ENCODE measurements at places on chromosomes 3 and 15.

- no peak for DNase-seq
Measured at GRCh38 chr3:70149714-70150400, 150.3 kb downstream of the SAMMSON start.

GRCh38 chr3:21345382-21345976 is 405.5 kb downstream of the ZNF385D start:
- no peak for DNase-seq

DNA sequence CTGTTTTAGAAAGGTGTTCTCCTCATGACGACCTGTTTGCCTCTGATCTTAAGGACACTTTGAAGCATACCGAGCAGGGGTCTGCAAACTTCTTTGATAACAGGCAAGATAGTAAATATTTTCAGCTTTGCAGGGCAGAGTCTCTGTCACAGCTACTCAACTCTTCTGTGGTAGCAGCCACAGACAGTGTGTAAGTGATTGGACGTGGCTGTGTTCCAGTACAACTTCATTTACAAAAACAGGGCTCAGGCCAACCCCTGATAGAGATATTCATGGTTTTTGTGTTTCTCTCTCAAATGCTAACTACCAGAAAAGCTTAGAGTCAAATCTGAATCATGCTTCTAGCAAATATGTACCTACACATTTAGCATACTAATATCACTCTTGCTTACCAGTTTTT is 51.5 kb downstream of the TGFBR2 start:
- DNase-seq: no peak

- no peak for DNase-seq
Measured at GRCh38 chr3:31932990-31933389, 48.1 kb downstream of the OSBPL10 start.

- DNase-seq: no peak
Measured at GRCh38 chr15:76327191-76328105, 9.1 kb upstream of the ISL2 start.

DNA sequence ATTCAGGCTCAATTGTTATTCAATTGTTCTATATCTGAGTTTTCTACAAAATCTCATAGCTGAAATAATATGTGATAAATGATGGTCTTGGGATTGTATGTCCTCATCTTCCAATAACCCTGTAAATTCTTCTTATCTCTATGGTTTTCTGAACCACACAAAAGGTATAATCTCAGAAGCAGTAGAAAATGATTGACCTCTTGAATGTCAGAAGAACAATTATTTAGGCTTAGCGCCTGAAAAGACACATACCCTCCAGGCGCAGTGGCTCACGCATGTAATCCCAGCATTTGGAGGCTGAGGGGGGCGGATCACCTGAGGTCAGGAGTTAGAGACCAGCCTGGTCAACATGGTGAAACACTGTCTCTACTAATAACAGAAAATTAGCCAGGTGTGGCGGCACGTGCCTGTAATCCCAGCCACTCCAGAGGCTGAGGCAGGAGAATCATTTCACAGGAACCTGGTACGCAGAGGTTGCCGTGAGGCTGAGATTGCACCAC is 288.0 kb upstream of the TBC1D5 start:
- no peak for DNase-seq

DNA sequence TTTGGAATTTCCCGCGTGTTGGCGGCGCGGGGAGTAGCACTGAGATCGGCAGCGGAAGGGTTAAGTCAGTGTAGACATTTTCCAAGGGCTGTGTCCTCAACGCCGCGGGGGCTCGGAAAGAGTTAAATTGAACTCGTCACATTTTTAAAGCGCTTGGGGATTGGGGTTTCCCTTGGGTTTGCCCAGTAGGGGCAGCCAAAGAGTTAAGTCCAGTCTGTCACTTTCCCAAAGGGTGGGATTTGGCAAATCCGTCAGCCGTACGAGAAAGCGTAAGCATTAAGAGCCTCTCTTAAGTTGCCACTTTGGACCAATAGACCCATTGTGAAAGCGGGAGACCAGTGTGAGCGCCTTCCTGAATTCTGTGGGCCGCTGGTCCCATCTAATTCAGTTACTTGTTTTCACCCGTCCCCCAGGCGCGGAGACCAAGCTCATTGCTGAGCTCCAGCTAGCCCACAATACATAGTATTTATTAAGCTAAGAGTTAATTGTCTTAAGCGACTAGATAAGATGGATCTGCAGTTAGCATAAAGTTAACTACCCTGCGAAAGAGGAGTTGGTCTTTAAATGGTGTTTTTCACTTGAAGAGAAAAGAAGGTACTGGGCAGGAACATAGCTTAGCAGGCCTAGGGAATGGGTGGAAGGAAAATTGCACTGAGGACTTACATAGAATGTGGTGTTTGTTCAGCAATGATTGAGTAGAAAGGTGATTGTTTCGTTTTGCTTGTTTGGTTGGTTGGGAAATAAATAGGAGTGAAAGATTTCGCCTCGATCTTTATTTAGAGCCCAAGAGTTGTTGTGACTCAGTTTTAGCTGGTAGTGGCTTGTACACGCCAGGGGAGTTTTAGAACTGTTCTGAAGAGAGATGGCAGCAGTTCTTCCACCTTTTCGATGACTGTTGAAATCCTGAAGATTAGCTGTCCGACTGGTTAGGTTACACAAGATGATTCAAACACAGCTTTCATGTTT is 932 bp downstream of the ARL8B start:
- DNase-seq: peak; percentile 13

GRCh38 chr15:65077981-65078352 is 1.4 kb downstream of the KBTBD13 start:
- DNase-seq: peak; percentile 33

GRCh38 chr3:154034797-154035330 is 86.3 kb upstream of the ARHGEF26 start:
- DNase-seq: no peak

DNA sequence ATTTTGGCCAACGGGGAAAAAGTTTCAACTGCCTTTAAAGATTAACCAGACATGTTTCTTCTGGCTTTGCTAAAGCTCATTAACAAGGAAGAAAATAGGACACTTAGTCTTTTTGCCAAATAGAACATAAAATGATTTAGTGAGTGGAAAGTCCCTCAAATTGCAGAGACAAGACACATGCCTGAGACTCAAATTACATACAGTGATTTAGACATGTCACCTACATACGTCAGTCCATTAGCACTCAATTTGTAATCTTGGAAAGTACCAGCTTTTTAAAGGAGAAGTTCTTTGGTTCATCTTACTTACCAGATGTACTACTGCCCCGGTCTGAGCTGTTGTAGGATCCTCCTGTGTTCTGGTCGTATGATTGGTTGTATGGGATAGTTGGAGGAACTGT is 1134.2 kb downstream of the ROBO1 start:
- DNase-seq: no peak

DNA sequence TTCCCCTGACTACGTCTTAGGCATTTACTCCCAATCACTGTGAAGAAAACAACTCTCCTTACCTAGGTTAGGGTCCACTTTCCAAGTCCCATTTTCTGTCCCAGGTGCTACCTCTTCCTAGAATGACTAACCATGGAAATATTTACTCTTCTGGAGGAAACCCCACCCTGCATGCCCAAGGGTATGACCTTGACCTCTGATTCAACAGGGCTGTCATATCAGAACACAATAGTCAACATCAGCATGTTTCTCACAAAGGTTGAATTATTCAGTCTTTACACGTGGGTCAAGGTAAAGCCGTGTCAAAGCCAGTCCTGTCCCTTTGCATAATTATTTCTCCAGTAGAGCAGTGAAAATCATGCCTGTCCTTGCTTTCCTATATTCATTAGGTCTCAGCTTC is 4.3 kb upstream of the FRMD5 start:
- no peak for DNase-seq

DNA sequence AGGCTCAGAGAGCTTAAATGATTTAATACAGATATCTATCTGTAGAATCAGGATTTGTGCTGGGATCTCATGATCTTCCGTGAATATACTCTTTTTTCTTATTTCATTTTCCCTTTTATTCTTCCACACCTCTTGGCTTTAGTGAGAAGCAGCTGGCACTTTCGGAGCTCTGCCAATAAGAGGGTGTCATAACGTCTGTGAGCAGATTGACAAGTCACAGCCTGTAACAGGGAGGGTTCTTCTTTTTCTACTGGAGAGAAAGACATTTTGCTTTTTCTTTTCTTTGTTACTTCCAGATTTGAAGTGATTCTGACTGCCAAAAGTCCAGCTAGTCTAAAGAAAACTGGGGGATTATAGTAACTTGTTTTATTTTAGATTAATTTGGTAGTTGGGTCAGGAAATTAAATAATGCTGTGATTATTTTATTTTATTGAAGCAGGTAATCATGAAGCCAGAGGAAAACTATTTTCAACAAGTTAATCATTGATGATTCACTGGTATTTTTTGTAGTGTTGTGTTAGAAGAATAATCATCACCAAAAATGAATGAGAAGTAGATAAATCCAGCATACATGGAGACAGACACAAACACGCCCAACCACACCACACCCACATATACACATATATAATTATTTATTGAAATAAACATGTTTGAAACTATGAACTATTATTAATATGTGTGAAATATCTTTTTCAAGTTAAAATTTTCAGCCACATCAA is 69.8 kb downstream of the TNFAIP8L3 start:
- DNase-seq: no peak

Data from activated CD4-positive, alpha-beta T cell treated with anti-CD3 and anti-CD28 coated beads for 4 hours (primary cell).